ENCODE measurements at places on chromosomes 12 and 14.

DNA sequence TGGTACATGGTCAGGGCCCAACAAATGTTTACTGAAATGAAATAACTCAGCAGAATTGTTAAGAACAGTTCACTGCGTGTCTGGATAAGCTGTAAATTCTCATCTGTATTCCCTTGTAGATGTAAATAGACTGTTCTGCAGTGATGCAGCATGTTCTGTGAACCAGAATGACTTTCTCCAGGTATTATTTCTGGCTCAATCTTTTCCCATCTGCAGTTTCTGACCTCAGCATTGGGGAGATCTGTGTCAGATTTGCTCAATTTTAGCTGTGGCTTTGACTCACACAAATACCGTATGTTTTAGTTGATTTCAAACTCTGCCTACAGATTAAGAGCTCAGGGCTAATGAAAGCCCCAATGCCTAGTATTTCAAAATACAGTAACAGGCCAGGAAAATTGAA, 49.2 kb upstream of the DICER1 start:
- DNase-seq: no peak

DNA sequence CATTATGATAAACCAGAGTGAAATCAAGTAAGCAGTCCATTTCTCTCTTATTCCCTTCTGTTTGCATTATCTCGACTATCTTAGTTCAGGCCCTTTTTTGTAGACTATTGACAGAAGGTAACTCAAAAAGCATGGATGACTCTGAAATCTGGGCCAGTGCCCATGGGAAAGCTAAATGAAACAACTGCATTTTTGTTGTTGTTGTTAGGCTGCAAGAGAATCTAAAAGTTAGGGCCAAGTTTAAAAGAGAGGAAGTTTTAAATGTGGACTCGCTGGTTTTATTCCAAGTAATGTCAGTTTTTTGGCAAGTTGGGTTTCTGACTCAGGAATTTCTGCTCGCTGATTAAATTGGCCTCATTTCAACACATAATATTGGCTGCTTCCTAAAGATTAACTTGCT, 201.1 kb downstream of the PIK3C2G start:
- DNase-seq: no peak

GRCh38 chr14:104161602-104162367, 23.4 kb downstream of the KIF26A start:
- DNase-seq: no peak

- no peak for DNase-seq
Measured at GRCh38 chr14:78947681-78948080, 777.5 kb downstream of the NRXN3 start.

DNA sequence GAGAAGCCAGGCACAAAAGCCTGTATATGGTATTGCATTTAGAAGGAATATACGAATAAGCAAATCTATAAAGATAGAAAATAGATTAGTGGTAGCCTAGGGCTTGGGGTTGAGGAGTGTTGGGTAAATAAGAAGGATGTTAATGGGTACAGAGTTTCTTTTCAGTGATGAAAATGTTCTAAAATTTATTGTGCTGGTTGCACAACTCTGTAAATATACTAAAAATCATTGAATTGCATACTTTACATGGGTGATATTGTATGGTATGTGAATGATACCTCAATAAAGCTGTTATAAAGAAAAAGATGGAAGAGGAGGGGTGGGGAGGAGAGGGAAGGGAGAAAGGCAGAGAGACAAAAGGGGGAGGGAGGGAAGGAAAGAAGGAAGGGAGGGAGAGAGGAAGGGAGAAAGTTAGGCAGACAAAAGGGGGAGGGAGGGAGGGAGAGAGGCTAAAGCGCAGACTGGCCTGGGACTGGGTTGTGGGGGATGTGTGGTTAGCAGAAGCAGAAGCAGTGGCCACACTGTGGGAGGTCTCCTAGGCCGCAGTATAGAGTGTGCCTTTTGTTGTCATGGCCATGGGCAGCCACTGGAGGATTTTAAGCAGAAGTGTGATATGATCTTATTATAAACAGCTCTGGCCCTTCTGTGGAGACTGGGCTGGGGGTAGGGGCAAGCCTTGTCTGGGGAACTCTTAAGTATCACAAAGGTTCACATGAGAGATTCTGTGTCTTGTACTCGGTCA, 73.6 kb upstream of the ELK3 start:
- DNase-seq: no peak

DNA sequence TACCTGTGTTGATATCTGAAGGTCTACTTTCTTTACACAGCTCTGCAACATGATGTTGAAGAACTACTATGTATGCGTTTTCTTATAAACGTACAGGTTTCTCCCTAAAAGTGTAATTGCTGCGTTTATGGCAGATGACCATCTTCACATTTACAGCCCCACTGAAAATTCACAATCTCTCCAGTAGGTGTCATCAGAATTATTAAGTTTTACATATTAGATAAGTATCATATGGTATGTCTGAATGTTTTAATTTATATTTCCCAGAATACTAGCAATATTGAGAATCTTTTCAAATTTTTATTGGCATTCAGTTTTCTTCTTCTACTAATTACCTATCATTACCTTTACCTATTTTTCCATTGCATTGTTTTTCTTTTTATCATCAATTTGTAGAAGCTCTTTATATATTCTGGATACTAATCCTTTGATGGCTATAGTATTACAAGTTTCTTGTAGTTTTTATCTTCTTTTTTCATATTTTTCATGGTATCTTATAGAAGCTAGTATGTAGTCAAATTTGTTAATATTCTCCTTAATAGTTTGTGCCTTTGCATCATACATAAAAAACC, 123.5 kb downstream of the CAPZA3 start:
- no peak for DNase-seq

GRCh38 chr14:22231018-22231417, 358.0 kb downstream of the DAD1 start:
- no peak for DNase-seq

DNA sequence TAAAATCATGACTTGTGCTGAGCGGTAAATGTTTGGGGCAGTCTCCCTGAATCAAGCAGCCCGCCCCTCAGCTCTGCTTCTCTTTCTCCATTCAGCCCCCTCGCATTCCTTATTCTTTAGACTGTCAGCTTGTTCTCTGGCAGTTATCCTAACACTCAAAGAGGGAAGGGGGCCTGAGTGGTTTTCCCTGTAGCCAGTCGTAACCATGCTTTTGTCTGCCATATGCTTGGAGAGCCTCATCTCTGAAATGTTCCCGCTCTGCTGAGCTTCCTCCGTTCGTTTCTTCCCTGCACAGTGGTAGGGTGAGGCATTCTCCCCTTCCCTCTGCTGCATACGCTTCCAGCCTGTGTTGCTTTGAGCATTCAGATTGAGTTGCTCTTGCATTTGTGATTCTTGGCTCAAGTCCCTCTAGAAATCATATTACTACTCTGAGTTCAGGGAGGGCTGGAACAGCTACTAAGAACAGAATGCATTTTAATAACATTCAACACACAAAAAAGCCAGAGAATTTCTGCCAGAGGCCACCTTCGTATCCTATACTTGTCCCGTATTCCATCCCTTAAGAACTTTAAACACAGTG, 119.7 kb downstream of the FBXL14 start:
- DNase-seq: no peak

- DNase-seq: no peak
Measured at GRCh38 chr12:77118696-77119095, 53.3 kb upstream of the E2F7 start.

- DNase-seq: no peak
Measured at GRCh38 chr14:94775091-94775870, 5.4 kb upstream of the GSC start.
